HepG2 (cell line): ENCODE measurements at places on chromosomes 7 and 10. TPM values are rescaled to one million over a fixed set of nuclear protein-coding genes. Genes with fewer than 3 reads are reported as not detected.

- no peak for DNase-seq
These were observed 9.9 kb downstream of the TASOR2 start for GRCh38 chr10:5694573-5694972.

SORCS3 gene
- total RNA-seq, result not detected in 2 replicates

DNA sequence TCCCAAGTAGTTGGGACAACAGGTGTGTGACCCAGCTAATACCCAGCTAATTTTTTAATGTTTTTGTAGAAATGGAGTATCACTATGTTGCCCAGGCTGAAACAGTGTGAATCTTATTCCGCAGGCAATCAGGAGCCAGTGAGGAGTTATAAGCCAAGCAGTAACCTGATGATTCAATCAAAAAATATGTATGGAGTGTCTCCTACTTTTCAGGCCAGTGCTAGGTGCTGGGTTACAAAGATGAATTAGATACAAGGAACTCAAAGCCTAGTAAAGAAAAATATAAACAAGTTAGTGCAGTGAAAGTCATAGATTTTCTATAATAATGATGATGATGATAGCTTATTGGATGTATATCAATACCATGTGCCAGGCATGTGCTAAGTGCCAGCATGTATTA is 13.2 kb upstream of the IFRD1 start:
- DNase-seq, result no peak

DNA sequence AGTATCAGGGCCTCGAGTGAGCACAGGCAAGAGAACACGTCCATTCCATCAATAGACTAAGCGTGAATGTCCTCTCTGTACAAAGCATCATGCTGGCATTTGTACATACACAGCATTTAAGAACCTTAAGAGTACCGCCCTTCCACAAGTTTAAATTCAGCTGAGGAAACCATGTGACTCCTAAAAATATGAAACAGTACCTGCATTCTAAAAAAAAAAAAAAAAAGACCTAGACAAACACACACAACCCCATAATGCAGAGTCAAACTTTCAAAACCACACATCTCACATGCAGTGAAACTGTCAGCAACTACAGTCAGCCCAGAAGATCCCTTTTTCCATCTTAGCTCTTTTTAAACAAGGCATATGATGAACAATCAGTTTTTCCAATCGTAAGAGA is 124.3 kb downstream of the DIP2C start:
- no peak for DNase-seq

GPR158 gene
- total RNA-seq, result not detected in 2 replicates

DNA sequence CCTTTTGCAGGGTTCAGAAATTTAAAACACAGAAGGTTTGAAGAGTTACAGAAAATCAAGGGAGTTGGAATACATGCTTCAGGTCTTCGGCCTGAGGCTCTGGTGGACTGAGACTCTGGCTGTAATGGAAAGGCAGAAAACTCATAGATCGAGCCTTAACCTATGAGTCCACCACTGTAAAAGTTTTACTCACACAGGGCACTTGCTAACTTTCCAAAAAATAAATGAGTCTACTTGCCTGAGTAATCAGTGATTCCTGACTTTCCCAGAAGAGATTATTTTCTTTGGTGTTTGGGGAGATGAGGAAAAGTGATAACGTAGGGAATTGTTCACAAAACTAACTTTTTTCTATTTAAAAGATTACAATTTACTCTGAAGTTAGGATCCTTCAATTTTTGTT is 108.0 kb downstream of the MBL2 start:
- DNase-seq, result no peak

DNA sequence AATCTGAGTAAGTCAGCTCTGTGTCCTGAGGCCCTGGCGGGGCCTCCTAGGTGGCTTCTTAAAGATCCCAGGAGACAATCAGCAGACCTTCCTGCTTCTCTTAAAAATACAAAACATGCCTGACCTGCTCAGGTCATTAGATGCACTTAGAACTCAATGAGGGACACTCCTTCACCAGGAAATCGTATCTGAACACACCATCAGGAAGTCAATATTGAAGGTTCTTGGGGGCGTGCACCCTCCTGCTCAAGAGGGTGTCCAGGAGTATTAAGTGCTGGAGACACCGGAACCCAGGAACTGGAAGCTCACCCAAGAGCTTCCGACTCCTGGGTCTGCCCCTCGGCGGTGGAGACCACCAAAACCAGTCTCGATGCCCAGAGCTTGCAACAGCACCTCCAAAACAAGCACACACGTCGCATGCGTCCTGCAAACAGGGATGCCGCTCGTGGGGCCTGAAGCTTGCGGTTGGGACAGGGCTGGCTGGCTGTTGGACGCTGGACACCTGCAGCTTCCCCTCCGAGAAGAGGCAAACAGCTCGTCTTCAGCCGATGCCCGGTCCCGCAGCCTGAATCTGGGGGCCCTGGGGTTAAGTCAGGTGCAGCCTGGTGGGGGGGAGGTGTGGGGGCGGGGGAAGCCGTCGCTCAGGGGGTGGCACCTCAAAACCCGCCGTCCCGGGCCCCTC is 803 bp downstream of the RAPGEF5 start:
- DNase-seq, result peak; percentile 28

DNA sequence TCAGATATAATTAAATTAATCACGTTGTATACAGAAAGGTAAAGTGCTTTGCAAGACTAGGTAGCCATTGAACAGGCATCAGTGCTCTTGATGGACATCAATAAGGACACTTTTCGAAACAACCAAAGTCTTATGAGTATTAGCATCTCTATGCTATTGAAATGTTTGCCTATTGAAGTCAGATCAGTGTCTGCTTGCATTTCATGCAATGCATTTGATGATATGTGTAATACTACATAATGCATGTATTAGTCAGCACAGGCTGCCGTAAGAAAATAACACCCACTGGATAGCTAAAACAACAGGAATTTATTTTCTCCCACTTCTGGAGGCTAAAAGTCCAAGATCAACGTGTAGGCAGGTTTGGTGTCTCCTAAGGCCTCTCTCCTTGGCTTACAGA is 209.3 kb upstream of the PLXDC2 start:
- DNase-seq, result no peak

AKR1C3 gene
- 368 and 551 TPM in 2 replicates for total RNA-seq

- DNase-seq, result no peak
These were observed 762.0 kb upstream of the IGFBP3 start for GRCh38 chr7:46682836-46683624.
